Glomerular endothelial cell (primary cell): ENCODE measurements at places on chromosomes 6 and 20.

- DNase-seq, result peak; percentile 29
Measured at GRCh38 chr6:11700118-11700718, 78.4 kb downstream of the ADTRP start.

DNA sequence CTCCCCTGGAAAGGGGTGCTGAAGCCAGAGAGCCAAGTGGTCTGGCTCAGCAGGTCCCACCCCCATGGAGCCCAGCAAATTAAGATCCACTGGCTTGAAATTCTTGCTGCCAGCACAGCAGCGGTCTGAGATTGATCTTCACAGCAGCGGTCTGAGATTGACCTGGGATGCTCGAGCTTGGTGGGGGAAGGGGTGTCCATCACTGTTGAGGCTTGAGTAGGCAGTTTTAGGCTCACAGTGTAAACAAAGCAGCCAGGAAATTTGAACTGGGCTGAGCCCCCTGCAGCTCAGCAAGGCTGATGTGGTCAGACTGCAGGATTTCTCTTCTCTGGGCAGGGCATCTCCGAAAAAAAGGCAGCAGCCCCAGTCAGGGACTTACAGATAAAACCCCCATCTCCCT lies 41.3 kb upstream of the B3GAT2 start:
- DNase-seq, result no peak

GRCh38 chr20:49379338-49379737 lies 101.5 kb upstream of the ZNFX1 start:
- no peak for DNase-seq

GRCh38 chr6:15365273-15365687 lies 119.4 kb downstream of the JARID2 start:
- DNase-seq, result peak; percentile 18

GRCh38 chr6:154166140-154166539 lies 127.1 kb downstream of the OPRM1 start:
- no peak for DNase-seq

- DNase-seq, result no peak
Measured at GRCh38 chr20:2919518-2920245, 46.4 kb downstream of the PTPRA start.

DNA sequence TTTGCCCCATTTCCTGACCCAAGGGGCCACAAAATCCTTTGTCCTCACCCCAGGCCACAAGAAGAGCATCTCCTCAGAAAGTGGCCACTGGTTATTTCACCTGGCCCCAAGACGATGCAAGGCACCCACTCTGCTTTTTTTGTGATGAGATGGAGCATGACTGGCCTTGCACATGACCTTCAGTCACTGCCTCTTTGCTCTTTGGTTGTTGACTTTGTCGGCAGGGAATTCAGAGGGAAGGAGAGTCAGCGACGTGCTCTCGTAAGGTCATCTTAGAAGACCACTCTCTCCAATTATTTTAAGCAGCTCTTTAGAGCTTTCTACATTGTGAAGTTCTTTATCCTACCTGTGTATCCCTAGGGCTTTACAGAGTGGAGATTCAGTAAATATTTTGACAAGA lies 306.7 kb downstream of the PLCB1 start:
- no peak for DNase-seq

- DNase-seq, result no peak
Measured at GRCh38 chr20:49397525-49397924, 84.9 kb downstream of the KCNB1 start.

DNA sequence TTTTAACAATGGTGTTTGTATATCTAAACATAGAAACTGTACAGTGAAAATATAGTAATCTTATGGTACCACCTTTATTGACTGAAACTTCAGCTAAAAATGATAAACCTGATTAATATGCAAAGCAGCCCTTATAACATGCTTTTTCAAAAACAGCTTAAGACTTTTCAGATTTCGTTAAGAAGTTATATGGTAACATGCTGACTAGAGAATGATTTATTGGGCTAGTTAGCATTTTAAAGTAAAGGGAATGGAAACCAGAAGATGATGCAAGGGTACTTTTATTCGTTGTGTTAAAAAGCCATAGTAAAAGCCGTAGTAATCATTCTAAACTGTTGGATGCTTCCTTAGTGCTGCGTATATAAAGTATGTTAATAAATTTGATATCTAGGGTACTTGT lies 50.5 kb downstream of the CBFA2T2 start:
- no peak for DNase-seq

DNA sequence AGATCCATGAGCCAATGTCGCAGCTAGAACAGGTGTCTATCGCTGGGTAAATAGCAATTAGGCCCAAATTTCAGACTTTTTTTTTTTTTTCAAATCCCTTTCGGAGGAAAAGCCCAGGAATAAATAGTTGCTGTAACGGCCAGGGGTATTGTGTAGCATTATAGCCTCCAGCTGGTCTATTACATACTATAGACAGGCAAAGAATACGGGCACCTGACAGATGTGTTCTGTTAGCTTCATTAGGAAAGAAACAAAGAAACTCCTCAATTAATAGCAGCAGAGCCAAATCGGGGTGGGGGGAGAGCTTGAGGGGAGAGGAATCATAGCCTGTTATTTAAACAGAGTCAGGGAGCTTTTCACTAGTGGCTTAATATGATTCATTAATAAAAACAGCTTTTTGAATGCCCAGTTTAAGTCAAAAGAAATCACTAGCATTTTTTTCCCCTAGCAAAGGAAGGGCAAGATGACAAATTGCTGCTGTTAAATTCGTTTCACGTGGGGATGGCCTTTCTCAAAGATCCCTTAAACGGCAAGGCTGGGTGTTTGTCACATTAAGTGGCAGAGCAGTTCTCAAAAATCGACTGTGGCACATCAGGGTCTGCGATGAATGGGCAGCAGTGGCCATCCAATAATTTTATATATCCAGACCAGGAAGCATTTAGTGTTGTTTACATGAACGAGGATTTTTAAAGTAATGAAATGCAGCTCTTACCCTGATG lies 139.4 kb downstream of the ID4 start:
- no peak for DNase-seq

GRCh38 chr20:44959638-44960102 lies 527 bp downstream of the TOMM34 start:
- no peak for DNase-seq

DNA sequence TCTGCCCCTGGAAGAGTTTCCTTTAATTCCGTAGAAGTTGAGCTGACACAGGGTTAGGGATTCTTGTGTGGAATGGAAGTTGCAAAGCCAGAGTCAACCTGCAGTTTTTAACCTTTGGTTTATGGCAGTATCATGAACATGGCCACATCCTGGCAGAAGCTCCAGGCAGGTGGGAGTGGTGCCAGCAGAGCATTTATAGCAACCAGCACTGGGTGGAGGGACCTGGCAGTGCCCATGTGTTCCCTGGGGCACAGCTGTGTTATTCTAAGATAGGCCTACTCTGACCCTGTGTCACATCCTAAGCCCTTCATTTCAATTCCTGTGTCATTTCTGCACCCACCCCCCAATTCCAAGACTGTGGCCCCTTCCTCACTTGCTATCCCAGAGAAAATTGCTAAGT lies 26.1 kb upstream of the ZNF831 start:
- no peak for DNase-seq

DNA sequence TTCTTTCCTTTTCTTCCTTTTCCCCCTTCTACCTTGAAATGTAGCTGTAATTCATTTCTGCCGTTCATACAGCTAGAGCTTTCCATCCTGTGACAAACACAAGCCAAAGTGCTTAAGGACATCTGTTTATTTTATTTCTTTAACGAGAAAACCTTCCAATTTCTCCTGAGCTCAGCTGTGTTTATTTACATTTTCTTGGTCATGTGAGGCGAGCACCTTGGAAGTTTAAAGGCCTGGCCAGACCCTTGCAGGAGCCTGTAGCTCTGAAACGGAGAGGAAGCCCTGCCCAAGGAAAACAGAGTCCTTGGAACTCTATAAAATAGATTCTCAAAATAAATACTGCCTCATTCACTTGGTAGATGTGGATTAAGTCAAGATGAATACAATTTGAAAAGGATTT lies 223.1 kb downstream of the EYA2 start:
- no peak for DNase-seq

DNA sequence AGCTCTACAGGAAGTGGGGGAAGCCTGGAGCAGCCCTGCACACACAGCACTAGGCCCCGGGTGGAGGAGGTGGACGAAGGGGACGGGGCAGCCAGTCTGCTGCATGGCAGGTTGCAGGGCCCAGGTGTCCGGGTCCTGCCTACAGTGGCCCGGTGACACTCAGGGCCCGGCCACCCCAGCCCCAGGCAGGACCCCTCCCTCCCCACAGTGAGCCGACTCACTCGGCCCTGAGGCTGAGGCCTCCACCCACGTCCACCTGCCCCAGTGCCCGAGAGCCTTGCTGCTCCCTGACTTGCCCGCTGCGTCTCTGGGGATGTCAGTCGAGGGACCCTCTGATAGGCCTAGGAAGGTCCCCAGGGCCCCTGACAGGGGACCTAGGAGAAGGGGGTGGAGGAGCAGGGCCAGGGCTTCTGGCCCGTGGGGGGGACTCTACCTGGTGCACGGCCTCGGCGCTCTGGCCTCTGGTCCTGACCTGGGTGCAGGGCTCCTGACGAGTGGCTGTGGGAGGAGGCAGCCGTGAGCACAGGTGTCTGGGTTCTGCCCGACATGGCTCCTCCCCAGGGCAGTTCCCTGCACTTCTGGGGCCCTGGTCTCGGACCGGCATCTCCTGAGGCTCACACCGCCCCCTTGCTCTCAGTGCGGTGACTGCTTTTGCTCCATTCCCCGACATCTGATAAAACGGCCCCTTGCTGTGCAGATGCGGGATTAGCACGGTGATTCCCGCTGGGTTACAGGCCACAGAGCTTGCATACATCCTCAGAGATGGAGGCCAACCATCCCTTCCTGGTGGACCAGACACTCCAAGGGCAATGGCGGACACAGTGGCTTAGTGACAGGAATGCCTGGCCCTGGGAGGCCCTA lies 20.1 kb downstream of the FRMD1 start:
- no peak for DNase-seq

- DNase-seq, result no peak
Measured at GRCh38 chr20:48799328-48800105, 28.3 kb downstream of the PREX1 start.

DNA sequence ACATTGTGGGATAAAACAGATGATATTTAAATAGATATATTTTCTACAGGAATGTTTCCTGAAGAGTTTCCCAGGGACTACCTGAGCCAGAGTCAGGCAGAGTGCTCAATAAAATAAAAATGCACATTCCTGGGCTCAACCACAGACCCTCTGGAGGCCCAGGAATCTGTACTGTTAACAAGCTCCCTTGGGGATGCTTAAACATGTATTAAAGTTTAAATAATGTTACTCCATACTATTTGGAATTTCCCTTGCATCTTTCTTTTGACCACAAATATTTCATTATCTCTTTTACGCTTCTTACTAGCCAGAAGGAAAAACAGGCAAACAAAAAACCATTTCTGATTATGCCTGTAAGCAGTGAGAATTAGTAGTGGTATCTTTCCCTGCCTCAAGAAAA lies 42.3 kb downstream of the GPR63 start:
- DNase-seq, result no peak

- DNase-seq, result no peak
Measured at GRCh38 chr20:16446991-16447390, 126.3 kb downstream of the KIF16B start.

DNA sequence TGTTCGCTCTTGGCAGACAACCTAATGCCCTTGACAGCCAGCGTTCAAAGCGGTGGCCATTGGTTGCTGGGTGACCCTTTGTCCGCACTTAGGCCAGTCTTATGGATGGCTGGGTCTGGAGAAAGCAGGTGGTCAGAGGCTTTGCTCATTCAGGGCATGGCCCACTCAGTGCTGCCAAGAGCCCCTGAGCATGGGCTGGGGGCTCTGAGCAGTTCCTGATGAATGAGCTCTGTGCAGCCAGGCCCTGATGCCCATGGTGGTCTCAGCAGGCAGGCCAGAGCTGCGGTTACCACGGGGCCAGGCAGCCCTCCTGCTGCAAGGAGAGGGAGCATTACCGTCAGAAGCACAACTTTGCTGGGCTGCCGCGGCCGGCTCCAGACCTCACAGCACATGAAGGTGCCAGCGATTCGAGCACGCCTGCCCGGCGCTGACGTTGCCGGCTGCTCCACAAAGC lies 36.3 kb downstream of the CDH4 start:
- DNase-seq, result no peak

- no peak for DNase-seq
Measured at GRCh38 chr20:13174402-13174801, 46.7 kb upstream of the ISM1 start.

DNA sequence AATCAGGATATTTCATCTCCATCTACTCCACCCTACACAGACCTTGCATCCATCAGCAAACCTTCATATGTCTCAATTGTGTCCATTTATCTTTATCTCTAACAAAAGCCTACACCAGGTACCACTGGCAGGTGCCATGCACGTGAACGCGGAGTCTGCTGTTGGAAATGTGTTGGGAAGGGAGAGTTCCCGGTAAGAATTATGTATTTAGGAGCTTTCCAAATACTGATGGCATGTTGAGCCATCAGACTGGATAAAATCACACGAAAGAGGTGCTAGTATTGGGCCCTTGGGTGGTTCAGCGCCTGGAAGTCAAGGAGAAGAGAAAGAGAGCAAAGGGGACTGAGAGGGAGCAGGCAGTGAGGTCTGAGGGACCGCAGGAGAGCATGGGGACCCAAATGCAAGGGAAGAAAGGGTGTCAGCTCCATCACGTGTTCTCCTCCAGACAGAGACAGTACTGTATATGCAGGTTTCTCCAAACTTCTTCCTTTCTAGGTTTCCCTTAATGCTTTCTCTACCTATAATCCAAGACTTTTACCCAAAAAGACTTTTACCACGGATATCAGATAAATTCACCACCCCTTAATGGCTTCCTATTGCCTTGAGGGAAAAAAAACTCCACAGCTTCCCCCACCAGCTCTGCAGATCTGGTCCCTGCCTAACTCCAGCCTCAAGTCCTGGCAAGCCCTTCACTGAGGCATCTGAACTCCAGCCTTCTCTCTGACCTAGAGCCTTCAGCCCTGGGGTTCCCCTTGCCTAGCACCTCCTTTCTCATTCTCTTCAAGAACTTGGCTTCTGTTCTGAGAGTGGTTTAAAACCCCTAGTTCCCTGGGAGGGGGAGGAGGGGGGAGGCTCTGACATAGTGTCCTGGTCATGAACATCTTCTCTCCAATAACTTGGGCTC lies 4.8 kb upstream of the ZNF217 start:
- DNase-seq, result no peak

- DNase-seq, result no peak
Measured at GRCh38 chr20:34736106-34736735, 32.1 kb downstream of the TP53INP2 start.

DNA sequence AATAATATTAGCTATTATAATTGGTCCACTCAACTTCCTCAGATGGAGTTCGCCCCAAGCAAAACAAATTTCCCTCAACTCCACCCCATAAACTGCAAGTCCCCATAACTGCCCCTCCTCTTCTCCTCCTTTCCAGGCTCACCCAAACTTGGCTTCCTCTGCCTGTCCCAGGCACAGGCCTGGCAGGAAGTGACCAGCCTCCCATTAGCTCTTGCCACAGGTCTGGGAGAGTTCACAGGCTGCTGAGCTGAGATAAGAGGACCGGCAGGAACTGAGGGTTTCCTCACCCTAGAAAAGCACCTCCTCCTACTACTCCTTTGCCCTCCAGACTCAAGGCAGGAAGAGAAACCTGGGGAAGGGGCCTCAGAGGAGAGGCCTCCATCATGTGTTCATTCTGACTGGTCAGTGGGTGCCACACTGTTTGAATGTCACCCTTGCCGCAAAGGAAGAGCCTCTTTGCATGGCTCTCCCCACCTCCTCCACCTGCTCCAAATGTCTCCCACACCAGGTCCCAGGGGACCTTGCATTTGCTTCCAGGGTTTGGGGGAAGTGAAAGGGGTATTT lies 24.5 kb upstream of the SMIM29 start:
- peak; percentile 88 for DNase-seq
